NCI-H1092 (cell line): ENCODE measurements at places on chromosomes 3 and 15.
A peak's percentile ranks its signal among the peaks of the same experiment; 100 is the strongest.

DNA sequence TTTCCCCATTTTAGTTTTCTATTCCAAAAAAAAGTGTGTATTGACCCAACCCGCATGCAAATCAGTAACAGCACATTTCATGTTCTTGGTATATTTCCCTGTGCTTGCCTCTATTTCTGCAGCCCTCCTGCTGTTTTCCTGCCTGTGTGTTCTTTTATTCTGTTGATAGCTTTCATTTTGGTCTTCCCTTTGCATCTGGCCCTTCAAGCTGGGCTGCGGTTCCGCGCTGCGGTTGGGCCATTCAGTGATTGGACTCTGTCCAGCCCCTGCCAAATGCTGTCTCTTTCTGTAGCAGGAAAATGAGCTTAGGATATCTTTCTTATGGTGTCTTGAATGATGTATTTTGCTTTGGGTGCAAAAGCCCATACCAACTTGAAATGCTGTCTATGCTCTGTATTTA is 49.9 kb downstream of the ZNF621 start:
- peak; percentile 47 for DNase-seq

GRCh38 chr15:60324706-60325438 is 72.9 kb downstream of the ANXA2 start:
- DNase-seq: no peak

DNA sequence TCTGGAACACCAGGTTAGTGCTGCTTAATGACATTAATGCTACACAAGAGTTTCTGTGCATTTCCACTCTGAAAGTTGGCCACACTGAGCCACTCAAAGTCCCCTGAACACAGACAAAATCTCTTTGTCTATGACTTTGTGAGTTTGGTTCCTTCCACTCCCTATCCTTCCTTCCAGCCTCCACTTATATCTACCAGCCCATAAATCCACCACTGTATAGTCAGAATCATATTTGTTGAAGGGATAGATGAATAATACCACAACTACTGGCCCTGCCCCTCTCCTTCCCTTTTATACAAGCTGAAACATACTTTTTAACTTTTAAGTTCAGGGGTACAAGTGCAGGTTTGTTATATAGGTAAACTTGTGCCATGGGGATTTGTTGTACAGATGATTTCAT is 127.5 kb downstream of the ABHD5 start:
- no peak for DNase-seq

- no peak for DNase-seq
Observed at GRCh38 chr3:42514876-42515275, 12.4 kb downstream of the VIPR1 start.

- no peak for DNase-seq
Observed at GRCh38 chr3:30538791-30539190, 67.6 kb upstream of the TGFBR2 start.

DNA sequence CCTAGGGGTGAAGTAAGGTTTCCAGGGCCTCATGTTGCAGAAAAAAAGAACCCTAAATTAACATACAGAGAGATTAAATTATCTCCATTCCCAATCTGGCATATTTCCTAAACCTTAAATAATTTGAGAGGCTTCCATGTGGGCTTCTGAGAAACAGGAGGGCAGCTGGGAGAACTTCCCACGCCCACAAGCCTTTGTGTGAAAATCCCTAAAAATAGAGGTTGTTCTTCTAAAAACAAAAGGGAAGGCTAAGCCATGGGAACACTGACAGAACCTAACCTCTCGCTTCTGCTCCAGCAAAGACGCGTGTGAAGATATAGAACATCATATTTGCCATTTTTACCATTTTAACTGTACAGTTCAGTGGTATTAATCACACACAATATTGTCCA is 812 bp upstream of the SLC12A8 start:
- DNase-seq: no peak

GRCh38 chr15:26087395-26087794 is 224.3 kb upstream of the ATP10A start:
- DNase-seq: no peak
